ENCODE measurements at places on chromosomes 6 and 20.
A peak's percentile ranks its signal among the peaks of the same experiment; 100 is the strongest.

DNA sequence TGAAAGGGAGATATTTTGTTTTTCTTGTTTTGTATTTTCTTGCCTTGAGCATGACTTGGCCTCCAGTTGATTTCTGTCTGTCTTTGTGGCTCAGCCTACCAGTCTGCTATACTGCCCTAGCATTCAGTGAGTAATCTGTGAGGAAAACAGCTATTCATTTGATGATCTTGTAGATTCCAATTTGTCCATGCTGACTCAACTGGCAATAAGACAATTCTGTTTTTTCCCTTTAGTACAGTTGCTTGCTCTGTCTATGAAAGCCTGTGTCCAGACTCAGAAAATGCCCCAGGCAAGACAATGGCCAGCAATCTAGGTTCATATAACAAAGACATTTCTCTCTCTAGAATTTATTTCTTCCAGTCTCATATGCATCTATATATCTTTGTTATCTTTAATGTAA, 10.9 kb upstream of the SOX4 start:
- no peak for DNase-seq

DNA sequence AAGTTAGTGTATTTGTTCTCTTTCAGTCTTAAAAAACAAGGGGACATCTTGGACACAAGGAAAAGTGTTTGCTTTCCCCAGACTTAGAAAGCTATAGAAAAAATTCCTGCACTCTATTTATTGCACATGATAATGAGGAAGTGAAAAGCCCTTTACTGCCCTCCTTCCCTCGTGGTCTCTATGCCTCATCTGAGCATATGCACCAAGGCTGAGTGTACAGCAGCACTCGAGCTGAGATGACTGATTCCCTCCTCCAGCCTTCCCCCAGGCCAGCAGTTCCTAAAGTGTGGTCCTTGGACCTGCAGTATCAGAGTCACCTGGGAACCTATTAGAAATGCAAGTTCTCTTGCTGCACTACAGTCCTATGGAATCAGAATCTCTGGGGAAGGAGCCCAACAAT, 14.3 kb upstream of the LAMP5 start:
- DNase-seq, result no peak

DNA sequence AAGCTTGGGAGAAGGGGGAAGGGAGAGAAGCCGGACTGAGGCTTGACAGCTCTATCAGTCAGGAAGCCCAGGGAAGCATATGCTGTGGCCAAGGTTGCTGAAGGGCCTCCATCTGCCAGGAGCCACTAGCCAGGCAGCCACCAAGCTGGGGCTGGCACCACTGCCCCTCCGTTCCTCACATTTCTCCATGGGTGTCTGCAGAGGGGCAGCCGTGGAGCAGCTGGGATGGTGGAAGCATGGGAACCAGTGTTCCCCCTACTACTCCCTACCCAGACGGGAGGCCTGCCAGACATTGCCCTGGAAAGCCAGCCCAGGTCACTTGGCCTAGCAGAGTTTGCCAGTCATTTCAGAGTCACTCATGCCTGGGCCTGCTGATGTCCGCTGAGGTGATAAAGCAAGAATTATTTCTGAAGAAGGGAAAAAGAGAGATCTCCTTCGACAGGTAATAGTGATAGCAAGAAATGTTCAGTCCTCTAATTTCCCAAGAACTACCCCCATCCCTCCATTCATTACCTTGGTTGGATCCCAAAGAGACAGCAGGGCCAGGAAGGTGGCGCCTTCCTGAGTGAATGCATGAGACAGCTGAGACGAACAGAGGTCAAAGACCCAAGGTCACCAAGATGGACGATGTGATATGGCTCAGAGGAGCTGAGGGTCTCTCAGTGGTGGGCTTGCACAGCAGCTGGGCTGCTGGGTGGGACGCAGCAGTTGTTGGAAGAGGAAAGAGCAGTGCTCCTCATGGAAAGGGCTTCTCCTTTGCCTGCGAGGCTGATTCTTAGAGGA, 21.9 kb downstream of the SNPH start:
- no peak for DNase-seq

DNA sequence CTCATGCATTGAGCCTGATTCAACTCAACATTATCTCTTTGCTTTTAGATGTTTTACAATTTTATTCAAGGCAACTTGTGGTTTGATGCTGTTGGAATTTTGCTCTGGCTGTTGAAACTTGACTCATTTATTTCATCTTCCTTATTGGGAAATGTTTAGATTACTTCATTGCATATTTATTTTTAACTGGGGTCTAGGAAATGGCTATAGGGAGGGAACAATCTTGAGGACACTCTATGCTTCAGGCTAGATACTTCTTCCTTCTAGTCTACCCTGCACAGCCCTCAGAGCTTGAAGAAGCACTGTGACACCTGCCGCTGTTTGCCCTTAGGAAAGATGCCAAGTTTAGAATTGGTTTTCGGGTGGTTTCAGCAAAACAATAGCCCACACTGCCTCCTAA, 183.4 kb downstream of the ADGRG6 start:
- no peak for DNase-seq

- DNase-seq, result no peak
Measured at GRCh38 chr6:84251891-84252539, 24.6 kb upstream of the CEP162 start.

- no peak for DNase-seq
Measured at GRCh38 chr6:2988094-2988425, 11.6 kb upstream of the NQO2 start.

- DNase-seq, result no peak
Measured at GRCh38 chr20:57577679-57578475, 17.0 kb downstream of the PCK1 start.

GRCh38 chr6:22447249-22448196, 121.8 kb upstream of the HDGFL1 start:
- no peak for DNase-seq

DNA sequence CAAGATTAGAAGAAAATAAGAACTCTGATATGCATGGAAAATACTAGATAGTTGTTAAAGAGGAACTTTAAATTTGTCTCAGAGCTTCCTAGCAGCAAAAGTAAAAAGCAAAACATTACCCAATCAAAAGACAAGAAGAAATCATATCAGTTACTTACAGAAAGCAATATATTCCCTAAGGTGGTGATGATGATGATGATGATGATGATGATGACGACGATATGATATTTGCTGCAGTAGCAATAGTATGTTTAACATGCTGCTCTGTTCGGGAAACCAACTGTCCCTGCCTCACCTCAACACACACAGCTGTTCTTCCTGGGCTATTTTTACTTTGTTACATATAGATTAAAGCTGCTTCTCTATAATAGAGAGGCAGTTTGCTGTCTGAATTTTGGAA, 12.0 kb upstream of the TBX18 start:
- DNase-seq, result no peak

- no peak for DNase-seq
Measured at GRCh38 chr6:130240232-130240631, 17.5 kb upstream of the SAMD3 start.

DNA sequence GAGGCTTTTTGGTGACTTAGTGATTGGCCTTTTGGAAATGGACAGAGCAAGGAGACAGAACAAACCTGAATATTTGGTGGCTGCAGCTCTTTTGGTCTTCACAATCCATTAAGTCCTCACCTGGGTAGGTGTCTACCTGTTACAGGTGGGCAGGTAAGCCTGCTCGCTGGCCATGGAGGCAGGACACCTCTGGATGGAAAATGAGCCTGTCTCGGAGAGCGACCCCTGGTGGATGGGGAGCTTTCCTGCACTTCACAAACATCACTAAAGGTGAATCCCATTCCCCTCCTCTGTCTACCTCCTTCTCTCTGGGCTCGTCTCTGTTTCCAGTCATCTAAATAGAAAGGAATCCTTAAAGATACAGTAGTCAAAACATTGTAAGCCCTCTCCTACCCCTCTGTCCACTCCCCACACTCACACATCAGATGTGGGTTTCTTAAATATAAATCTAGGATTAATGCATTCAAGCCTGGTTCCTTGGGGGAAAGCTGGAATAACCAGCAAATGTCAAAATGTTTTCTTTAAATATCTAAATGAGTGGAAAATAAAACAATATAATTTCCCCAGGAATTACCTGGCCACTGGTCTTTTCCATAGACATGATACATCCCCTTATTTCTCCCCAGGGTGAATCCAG, 304.9 kb downstream of the CDH26 start:
- DNase-seq, result no peak

DNA sequence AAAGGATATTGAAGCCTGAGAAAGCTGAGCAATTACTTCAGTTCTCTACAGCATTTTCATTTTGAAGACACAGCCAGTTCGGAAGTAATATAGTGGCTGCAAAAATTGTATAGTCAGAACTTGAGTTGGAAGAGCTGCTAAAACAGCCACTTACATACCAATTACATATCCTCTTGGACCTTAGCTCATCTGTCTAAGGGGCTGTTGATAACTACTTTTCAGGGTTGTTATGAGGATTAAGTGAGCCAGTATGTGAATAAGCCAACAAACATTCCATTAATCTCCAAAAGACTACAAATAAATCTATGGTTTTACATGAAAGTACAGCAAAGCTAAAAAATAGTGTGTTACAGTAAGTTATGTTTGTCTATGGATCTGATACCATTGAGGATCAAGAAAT, 59.7 kb downstream of the TMEM200A start:
- DNase-seq, result no peak

DNA sequence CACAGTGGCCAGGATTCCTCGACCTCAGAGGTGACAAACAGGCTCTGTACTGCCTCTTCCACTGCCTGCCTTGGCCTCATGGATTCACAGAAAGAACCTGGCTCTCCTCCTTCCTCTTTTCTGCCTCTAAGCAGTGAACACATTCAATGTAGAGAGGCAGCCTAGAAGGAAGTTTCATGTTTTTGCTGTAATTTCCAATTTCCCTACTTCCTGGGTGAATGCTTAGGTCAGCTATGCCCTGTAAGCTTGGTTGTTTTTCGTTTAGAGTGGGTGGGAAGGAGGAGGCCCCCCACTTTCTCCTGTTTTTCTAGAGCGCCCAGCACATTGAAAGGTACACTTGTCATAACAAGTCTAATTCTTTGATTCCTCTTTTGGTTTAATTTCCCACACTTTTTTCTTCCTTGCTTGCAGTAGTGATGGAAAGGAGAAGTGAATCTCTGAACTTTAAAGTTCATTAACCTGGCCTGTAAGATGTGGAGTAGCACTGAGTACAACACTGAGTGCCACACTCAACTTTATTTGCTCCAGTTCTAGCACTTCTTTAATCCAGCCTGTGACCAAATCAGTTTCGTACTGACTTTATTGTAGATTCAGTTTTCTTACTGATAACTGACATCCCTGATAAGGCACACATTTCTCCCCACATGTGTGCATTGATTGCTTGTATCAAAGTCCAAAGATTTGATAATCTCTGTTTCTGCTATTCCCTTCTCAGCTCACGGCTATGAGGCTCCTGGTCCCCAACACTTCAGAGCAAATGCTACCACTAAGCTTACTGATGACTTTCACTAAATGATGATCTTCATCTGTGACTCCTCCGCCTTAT, 100.0 kb upstream of the MAN1A1 start:
- no peak for DNase-seq

DNA sequence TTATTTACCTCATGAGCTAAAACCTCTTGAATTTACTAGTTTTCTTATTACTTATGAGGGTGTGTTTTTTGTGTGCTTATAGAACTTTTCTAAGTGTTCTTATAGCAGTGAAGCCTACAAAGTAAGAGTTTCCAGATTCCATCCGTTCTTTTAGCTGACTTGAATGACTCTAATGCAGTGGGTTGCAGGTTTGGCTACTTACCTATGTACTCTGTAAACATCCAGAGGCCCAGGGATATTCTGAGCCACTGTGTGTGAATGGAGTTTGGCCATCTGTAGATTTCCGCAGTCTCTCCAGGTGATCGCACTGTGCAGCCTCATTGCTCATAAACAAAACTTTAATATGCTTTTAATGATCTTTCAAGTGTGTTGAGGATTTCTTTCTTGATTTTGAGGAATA, 157.8 kb downstream of the MYO6 start:
- DNase-seq, result no peak

DNA sequence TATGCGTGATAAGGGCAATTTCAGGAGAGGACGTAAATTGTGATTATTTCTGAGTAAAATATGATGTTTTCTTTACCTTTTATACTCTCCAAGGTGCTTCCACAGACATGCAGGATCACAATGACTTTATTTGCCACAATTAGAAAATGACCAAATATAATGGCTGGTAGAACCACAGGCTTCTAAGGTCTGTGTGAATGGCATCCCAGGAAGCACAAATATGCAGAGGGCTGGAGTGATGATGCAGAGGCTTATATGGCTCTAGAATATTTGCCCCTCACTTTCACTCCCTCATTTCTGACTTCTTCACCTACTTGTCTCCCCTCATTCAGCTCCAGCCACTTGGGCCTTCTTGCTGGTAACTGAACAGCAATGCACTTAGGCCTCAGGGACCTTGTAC, 502.1 kb upstream of the MAP3K7 start:
- DNase-seq, result no peak

- DNase-seq, result peak; percentile 39
Measured at GRCh38 chr20:3687655-3688054, 5.8 kb upstream of the ADAM33 start.
